Fibroblast of skin of right biceps (primary cell): ENCODE measurements at places on chromosomes 4 and X.

- no peak for DNase-seq
Measured at GRCh38 chr4:1004557-1005485, 6.6 kb upstream of the FGFRL1 start.

DNA sequence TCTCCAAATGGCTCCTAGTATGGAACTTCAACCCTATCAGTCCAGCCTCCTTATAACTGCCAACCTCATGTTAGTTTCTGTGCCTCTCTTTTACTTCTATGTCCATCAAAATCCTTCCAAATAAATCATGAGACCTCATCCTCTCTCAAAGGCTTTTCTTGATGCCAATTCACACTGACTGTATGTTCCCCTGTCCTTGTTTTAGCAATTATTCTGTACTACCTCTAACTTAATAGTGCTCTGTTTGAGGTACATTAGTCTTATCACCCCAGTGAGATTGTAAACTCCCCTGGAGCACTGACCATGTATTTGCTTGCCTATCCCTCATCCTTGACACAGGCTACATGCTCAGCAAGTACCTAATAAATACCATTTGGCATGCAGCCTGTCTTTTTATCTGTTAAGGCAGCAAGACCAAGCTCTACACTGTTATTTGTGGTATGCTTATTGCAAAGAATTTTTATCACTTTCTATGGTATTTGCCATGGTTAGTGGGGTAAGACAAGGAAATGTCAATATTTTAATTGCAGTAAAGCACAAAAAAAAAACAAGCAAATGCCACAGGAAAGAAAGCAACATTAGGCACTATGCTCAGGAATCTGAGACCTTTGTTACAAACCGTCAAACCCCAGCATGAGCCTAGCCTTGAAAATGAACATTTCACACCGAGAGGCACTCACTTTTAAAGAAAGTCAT is 119.2 kb downstream of the SMARCA1 start:
- no peak for DNase-seq

DNA sequence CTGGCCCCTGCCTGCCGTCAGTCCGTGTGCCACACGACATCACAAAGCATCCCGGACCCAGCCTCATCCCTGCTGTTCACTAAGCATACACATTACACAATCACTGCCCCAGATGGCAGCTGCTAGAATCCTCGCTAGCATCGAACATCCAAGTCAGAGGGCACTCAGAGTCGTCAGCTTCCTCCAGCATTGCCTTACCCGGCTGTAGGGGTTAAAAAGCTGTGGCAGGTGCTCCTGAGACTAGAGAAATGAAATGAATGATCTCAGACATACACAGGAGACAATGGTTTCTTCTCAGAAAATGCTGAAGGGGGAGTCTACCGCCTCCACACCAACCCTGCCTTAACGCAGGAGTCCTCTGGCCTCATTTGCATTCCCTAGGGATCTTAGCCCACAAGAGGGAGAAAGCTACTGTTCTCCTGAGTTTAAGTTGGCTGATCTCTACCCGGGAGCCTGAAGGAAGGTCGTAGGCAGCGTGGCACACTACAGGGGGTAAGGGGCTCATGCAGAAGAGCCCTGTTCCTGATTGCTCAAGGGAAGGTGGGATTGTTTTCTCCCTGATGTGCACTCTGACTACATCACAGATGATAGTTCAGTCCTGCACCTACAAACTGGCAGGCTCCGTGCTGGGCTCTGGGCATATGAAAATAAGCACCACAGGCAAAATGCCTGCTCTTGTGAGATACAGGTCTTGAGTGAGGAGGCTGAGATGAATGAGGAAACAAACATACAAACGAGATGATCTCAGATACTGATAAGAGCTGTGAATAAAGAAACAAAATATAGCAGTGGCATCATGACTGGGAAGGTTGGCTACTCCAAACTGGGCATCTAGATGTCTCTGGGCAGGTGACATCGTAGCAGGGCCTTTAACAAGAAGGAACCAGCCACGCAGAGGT is 2.6 kb upstream of the KIAA0232 start:
- DNase-seq = peak; percentile 10

DNA sequence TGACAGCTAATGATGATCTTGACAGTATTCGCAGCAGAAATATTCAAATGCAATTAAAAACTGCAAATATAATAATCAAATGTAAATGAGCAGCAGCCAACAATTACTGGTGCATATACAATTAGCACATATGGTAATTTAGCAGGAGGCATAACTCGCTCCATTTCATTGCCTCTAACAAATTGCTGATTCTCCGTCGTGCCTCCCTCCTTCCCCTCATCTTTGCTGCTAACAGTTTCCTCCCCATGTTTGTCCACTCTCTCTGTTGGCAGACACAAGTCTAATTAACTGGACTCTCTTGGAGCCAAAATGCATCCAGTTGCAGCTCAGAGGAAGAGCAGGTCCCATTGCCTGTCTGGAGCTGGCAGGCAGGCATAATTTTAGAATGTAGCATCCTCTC is 210.6 kb downstream of the STK32B start:
- DNase-seq = no peak

DNA sequence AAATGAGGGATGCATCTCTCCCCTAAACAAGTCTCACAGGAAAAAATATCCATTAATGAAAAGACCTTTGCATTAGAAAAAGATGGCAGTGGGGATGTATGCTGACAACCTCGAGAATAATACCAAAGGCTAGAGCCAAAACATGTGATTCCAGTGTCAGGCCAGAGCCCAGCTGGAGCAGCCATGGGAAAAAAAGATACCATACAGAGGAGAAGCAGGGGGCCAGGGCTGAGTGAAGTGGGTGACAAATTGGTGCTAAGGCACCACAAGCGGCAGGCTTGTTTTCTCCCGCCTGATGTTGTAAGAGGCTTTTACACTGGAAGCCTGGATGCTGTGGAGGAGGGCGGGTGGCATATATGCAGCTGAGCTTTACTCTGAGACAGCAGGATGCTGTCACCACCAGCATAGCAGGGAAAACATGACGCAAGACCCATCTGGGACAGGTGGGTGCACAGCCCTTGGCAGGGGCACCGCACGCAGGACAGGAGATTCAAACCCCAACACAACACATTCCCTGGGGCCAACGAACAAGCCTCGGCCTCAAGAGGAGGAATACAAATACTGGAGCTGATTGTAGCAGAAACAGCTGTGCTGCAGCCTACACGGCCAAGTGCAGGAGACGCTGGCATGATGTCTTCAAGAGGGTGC is 91.9 kb downstream of the TSPAN5 start:
- DNase-seq = peak; percentile 46

DNA sequence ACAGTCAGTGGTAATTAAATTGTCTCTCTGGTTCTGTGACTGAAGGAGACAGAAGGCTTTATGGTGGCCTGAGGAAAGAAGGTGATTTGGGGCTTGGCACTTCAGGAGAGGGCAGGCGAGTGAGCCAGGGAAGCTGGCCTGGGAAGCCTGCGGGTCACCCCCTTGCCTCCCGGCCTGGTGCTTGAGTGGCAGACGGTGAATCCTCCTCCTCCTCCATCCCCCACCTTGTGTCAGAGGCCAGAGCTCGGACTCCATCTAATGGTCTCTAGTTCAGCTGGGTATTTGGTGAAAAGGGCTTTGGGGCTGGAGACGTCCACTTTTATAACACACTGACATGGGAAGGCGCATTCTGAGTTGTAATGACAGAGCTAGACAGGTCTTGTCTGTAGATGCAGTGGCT is 8.7 kb downstream of the TMEM187 start:
- DNase-seq = no peak
